Right renal cortex interstitium (tissue), 3 donors: ENCODE measurements at places on chromosomes 12 and 14.
A peak's percentile ranks its signal among the peaks of the same experiment; 100 is the strongest.

DNA sequence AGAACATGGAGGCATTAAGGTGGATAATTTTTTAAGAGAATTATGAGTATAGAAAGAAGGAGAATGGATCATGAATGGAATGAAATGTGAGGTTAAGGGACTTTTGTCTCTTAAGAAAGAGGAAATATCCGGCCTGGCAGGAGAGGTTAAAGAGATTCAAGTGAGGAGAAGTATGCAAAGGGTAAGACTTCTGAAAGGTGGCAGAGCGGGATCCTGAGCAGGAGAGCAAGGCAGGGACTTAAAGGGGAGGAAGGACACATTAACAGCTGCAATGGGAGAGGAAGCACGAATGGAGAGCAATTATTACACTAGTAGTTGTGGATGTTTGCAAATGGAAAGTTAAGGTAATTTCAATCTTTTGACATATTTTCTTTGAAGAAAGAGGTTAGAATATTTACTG is 171.0 kb downstream of the KITLG start:
- DNase-seq, result no peak

DNA sequence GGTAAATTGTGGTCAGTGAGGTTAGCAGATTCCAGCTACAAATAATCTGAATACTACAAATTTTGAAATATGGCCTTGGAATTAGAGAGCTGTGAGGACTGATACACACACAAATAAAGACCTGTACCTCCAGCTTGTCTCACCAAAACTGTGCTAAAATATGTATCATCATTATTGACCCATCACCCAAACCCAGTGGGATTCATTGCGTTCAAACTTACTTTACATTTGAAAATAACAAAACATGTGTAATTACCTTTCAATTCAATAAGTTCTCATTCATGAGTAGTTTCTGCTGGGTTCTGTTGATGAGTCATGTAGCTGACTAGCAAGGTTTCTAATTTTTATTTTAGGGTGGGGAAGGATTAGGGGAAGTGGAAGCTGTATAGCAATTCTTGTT is 170.9 kb downstream of the MSRB3 start:
- DNase-seq, result no peak

DNA sequence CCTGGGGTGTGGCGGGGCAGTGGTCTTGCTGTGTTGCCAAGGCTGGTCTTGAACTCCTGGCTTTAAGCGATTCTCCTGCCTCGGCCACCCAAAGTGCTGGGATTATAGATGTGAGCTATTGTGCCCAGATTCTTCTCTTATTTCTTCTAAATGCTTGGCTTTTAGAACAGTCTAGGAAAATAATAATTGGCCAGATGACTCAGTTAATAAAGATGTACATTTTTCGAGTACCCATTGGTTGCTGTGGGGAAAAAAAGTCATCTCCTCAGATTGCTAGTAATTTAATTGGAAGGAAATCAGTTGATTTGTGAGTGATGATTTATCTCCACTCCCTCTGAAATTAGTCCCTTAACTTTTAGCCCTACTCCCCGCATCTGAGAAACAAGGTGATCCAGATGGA is 45.5 kb downstream of the CHST11 start:
- no peak for DNase-seq

DNA sequence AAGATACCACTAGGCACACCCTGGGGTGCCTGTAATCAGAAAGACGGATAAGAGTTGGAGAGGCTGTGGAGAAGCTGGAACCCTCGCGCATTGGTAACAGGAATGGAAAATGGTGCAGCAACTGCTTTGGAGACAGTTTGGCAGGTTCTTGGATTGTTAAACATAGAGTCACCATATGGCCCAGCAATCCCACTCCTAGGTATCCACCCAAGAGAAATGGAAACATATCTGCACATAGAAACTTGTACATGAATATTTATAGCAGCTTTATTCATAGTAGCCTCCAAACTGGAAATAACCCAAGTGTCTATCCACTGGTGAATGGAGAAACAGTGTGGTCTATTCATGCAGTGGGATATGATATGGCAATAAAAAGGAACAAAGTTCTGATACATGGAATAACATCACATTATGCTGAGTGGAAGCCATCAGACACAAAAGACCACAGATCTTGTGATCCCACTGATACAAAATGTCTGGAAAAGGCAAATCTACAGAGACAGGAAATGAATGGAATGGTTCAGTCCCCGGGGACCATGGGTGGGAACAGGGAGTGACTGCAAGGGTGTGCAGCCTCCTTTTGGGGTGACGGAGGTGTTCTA is 45.4 kb downstream of the JAG2 start:
- no peak for DNase-seq

DNA sequence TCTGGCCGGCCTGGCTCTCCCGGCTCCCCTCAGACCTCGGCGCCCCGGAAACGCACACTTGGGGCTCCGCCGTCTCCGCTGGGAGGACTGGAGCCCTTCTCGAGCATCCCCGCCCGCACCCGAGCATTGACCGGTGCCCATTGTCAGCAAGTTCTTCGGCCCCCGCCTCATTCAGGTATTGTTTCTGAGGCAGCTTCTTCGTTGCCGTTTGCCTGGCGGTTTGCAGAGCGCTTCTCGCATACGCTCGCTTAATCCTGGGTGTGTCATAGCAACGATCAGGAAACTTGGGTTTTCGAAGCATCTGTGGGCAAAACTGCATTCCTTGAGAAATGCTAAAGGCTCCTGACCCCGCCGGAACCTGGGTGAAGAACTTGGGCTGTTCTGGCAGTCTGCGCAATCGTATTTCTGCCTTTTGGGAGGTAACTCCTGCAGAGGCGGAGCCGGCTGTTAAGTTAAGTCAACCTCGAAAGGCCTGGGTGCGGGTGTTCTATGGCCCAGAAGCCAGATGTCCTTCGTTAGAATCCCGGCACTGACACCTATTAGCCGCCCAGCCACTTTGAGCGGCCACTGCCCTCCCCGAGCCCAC is 518 bp downstream of the GSKIP start:
- DNase-seq, result peak; percentile 23

DNA sequence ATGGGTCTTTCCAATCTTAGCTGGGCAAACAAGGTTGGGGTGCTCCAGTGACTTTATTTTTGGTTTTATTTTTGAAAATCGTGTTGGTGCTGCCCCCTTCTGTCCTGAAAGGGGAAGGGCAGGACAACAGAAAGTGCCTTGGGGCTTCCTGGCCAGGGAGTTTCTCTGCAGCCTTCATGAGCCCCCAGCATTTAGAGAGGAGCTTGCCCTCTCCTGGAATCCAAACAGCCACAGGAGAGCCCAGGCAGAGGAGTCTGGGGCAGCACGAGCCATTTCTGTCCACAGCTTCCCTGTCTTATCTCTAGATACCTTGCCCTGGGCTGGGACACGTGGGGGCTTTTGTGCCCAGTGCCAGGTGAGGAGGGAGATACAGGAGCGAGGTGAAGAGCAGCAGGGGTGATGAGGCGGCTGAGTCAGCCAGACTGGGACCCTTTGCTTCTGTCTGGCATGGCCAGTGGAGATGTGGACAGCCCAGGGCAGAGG is 4.4 kb upstream of the C1RL start:
- DNase-seq, result no peak

DNA sequence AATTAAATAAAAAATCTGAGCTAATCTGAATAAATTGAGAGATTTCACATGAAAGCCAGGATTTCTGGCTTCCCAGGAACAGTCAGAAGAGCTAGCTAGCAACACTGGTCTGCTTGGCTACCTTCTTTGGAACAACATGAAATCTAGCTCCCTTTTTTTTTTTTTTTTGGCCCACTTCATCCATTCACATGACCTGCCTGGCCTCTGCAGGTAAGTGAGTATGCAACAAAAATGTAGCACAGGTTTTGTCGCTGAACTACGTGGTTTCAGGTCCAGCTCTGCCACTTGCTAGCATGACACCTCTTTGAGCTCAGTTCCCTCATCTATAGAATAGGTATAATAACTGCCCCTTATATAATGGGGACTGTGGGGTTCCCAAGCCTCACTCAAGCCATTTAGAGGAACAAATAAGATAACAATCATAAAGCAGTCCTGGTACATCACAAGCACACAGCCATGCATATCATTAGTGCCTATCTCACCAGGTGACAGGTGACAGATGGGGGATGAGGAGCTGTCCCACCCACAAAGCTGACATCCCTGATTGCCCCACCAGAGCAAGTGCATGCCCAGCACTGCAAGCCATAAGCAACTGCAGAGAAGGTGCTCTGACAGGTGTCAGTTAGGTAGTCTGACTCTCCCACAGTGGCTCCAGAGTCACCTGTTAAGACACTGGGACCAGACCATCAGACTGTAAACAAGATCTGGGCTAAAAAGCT is 25.6 kb downstream of the PXN start:
- DNase-seq, result no peak

GRCh38 chr14:50954811-50955372 is 10.6 kb upstream of the PYGL start:
- DNase-seq, result no peak

DNA sequence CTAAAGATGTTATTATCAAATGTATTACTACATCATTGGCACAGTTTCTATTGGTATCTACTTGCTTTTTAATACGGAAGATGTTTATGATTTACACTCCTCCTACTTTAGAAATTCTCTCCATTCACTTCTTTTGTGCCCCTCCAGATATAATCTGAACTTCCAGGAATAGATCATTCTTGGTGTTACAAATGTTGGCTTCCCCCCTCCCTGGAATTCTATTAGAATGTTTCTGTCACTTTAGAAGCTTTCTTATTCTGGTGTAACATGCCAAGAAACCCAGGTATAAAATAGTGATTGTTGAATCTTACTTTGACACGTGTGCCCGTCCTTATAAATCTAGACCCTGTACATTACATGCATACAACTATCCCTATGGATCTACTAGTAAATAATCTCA is 1.2 kb upstream of the WDR20 start:
- no peak for DNase-seq

DNA sequence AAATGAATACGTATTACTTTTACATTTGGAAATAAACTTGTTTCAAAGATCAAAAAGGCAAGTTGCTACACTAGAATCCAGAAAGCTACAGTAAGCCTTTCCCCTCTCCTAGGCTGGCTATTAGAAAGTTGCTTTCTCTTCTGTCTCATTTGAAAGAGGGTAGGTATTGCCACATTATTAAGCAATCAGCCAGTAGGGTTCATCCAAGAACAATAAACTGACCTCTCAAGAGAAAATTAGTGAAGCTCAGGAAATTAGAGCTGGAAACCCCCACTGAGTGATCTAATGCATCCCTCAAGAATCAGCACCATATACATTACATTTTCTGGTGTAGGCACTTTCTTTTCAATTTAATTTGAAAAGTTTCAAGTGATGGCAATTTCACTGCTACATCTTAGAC is 4.5 kb upstream of the TMEM233 start:
- no peak for DNase-seq

DNA sequence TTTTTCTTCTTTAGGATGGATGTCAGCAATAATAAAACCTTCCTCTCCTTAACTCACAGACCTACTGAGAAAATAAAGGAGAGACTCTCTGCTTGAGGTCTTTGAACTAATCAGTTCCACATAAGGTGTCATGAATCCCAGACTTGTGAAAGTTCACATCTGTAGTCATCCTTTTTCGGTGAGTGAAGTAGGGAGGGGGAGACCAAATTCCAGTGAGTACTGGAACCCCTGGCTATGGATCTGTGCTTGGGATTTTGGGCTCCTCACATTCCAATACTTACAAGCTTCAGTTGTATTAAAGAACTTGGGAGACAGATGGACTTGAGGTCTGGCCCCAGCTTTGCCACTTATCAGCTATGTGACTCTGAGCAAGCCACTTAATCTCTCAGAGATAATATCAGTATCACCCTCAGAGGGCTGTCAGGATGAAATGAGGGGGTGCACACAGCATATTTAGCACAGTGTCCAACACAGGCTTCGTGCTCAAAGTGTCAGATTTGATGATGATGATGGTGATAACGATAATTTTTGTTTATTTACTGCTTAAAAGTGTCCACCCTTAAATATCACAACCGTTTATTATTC is 34.8 kb upstream of the APPL2 start:
- DNase-seq, result no peak

DNA sequence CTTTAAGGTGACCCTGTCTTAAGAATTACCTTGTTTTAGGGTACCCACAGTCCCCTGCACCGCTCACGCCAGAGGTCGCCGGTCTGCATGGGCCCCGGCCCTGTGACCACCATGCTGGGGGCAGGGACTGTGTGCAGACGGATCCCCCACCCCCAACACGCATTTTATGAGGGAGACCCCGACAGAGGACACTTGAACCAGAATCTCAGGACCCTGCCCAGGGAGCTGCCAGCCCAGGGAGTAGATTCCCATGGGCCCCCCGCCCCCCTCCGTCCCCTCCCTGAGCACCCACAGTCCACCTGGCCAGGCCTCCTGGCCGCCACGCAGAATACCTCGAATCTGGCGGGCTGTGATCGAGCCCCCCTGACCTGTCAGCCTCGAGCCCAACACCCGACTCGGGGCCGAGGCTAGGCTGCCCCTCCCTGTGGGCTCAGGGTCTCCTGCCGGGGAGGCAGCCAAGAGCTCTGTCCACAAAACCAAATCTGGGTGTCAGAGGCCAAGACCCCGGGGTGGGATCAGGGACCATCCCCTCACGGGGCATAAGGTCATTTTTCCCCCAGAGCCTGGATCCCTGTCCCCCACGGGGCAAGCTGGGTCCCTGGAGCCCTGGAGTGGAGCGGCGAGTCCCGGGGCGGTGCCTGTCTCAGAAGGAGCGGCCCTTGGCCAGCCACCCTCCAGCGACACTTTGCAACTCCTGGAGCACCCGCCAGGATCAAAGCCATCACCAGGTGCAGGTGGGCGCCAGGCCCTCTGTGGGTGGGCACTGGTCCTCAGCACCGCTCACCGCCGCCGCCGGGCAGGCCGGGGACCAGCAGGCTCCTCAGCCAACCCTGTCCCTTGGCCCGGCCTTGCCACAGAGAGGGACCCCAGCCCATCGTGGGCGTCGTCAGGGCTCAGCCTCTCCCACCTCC is 155.8 kb upstream of the PKP2 start:
- DNase-seq, result no peak

DNA sequence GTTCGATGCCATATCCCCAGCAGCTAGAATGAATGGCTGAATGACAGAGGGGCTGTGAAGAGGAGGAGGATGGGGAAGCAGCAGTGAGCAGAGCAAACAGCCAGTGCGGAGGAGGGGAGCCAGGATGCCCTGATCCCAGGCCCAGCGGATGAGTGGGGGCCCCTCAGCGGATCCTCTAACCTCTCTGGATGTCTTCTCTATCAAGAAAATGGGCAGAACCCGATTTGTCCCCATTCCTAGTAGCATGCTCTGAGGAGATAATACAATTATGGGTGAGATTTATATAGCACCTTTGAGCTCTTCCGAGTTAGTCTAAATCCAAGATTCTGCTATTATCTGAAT is 30.0 kb upstream of the RPLP0 start:
- DNase-seq, result no peak

DNA sequence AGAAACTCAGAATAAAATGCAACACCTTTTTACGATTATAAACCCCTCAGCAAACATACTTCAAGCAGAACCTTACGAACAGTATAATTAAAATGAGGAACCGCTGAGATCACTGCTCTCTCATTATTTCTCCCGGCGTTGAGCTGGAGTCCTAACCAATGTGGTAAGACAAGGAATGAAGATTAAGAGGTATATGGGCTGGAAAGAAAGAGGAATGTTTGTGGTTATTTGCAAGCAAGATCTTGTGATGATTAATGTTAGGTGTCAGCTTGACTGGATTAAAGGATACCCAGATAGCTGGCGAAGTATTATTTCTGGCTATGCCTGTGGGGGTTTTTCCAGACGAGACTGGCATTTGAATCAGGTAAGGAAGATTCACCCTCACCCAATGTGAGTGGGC is 10.3 kb upstream of the ZNF84 start:
- DNase-seq, result no peak

GRCh38 chr12:56477521-56478225 is 9.3 kb downstream of the SPRYD4 start:
- no peak for DNase-seq
